Activated T-helper 1 cell treated with Interleukin-2 at 50 U/mL for 16 hours (primary cell): ENCODE measurements at places on chromosomes 4 and X.

DNA sequence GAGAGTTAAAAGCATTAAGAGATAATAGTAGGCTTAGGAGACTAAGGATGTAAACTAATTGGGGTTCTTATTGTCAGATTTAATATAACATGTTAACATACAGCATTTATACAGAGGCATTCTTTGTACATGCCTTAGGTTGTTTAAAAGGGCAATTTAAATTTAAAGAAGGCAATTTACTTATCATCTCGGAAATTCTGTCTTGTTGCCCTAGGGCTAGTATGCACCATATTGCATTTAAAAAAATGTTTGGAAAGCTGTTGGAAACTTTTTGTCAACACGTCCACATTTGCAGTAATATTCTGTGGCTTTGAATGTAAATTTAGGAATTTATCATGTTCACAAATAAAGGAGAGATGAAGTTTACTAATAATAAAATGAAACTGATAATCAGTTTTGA is 25.5 kb downstream of the GALNT7 start:
- DNase-seq: no peak

GRCh38 chr4:182826391-182826790 is 90.8 kb downstream of the DCTD start:
- no peak for DNase-seq

DNA sequence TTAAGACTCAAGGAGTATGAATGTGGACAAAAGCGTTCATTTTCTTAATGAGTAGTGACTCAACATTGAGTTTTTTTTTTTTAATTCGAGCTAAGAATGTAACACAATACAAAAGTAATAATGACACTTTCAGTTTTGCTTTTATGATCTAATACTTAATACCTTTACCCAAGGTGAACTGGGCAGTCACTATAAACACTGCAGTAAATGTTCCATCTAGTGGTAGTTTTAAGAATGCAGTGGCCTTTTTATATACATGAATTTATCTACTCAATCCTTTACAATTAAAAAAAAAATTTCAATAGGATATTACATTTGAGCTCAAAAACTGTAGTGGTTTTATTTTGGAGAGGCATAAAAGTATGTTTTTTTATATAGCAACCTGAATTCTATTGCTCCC is 33.9 kb downstream of the PDK3 start:
- no peak for DNase-seq

DNA sequence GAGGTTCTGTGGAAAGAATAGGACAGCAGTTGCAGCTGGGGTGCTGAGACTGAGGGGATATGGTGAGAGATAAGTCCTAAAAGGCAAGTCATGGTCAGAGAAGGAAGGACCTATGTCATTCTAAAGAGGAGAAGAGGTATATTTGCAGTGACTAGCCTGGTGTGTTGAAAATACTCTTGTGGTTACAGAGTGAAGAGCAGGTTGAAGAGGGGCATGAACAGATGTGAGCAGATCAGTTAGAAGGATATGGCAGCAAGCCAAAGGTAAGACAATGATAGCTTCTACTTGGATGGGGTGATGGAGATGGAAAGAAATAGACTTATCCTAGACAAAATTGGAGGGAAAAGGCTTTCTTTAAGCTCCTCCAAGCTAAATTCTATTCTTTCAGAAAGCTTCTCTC is 469.8 kb upstream of the CPEB2 start:
- DNase-seq: no peak

- no peak for DNase-seq
These were observed 9.3 kb upstream of the LIN54 start for GRCh38 chr4:83019794-83020494.

DNA sequence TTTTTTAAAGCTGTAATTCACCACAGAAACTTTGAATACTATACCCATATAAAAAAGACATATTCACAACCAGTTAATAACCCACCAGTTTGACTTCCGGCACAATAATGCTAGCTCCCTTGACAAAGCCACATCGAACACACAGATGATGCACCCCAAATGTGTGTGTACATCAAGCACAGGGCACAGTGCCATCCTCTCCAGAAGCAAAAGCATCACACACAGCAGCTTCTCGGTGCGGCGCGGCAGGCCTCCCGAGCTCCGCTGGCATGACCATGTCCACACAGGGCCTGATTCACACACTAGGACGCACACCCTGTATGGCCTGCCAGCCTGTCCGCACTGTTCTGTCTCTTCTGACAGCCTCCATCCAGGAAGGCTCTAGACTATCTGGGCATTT is 88.0 kb downstream of the LEF1 start:
- peak; percentile 7 for DNase-seq
